Stimulated activated CD8-positive, alpha-beta memory T cell treated with anti-CD3 and anti-CD28 coated beads, Interleukin-15, amount 100 ng/mL, for 4 hours (primary cell): ENCODE measurements at places on chromosomes 11 and 22.

- peak; percentile 46 for DNase-seq
These were observed 55.0 kb downstream of the MYH9 start for GRCh38 chr22:36332623-36333332.

GRCh38 chr22:28341001-28341400, 338.6 kb downstream of the TTC28 start:
- no peak for DNase-seq

DNA sequence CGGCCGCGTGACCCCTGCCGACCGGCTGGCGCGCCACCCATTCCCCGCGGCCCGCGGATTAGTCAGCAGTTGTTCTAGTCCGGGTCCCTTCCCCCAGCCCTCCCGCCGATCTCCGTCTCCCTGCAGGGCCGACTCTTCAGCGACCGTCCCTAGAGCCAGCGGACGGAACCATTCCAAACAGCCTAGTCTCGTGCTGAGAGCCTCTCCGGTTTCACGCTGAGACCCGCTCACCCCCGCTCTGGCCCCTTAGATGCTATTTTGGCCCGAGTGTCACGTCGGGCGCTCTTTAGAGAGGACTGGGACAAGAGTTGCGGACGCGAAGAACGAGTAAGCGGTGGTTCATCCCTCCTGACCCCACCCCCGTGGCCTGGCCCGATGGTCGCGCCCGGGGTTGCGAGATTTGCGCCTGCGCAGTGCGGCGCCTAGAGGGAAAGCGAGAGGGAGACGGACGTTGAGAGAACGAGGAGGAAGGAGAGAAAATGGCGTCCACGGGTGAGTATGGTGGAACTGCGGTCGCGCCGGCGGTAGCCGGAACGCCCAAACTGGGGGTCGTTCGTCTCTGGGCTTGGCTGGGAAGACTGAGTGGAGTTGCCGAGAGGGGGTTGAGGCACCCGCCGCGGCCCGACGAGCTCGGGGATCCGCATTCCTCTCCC, at the start of the genes EWSR1 and RHBDD3:
Gene EWSR1 (plus strand): TSS at position 411 of the 653 bp plus-strand sequence. CDS start 69 bp downstream, at position 480.
Gene RHBDD3 (minus strand): TSS at position 124 of the 653 bp plus-strand sequence. CDS start 2,355 bp downstream, outside the sequence.
- DNase-seq, result peak; percentile 90

DNA sequence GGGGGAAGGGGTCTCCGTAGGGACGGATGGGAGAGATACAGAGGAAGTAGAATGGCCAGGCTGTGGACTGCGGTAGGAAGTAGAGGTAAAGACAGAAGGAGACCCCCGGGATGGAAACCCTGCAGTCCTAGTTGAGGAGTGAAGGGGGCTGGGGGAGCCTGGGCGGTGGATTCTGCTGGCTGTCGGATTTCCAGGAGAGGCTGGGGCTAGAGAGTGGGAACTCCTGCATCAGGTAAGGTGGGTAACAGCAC, 727 bp upstream of the SCARF2 start:
- no peak for DNase-seq

DNA sequence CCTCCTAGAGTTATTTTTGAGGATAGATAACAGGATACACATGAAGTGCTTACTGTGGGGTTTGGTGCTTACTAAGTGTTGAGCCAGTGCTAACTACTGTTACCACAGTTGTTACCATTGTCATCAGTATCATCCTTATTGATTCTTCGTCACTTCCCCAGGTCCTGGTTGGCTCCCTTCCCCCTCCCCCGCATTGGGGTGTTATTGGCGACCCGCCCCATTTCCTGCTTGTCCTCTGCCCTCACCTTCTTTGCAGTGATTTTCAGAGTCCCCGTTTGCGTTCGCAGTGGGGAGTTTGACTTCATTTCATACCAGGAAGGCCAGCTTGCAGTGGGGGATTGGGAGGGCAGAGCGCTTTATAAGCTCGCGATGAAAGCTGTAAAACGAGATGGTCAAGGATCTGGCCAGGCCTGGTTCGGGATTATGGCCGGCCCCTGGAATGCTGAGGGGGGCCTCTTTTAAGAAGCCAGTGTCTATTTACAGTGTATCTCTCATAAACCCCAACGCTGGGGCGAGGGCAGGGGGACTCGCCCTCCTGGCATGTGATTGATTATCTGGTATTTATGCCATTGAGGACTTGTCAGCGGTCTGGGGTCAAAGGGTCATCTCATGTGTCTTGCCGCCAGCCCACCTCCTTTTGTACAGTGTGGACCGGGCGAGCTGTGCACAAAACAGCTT, 84.6 kb upstream of the NNMT start:
- no peak for DNase-seq

DNA sequence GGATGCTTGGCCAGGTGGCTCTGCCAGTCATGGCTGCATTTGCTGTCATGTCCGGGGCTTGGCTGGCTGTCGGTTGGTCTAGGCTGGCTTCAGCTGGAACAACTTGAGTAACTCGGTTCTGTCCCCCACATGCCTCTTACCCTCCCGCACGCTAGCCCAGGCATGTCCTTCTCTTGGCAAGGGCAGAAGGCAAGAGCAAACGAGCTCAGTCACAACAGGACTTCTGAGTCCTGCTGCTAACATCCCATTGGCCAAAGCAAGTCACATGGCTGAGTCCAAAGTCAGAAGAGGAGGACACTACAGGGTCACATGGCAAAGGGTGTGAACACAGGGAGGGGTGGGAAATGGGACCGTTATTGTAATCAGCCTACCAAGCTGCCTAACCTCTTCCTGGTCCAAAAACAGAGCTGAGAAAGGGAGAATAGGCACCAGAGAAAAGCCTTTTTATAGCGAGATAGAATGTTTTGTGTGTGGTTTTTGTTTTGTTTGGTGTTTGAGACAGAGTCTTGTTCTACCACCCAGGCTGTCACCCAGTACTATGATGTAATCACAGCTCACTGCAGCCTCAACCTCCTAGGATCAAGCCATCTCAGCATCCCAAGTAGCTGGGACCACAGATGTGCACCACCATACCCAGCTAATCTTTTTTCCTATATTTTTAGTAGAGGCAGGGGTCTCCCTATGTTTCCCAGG, 81.9 kb downstream of the MN1 start:
- no peak for DNase-seq

GRCh38 chr11:8911029-8911823, at the start of gene AKIP1:
Gene AKIP1 (plus strand): TSS chr11:8911189. CDS start chr11:8911450, 261 bp downstream.
- peak; percentile 68 for DNase-seq

GRCh38 chr11:65260756-65261590, 789 bp upstream of the POLA2 start:
- DNase-seq, result no peak

- no peak for DNase-seq
These were observed 4.1 kb upstream of the SLC25A1 start for GRCh38 chr22:19182472-19183157.
